NCI-H524 (cell line): ENCODE measurements at places on chromosomes 4 and X.

GRCh38 chr4:84565951-84566350 is 17.0 kb upstream of the CDS1 start:
- DNase-seq = no peak

GRCh38 chr4:8779490-8779932 is 92.1 kb downstream of the HMX1 start:
- no peak for DNase-seq

- DNase-seq = no peak
These were observed 249.4 kb upstream of the HTR2C start for GRCh38 chrX:114334473-114334982.

DNA sequence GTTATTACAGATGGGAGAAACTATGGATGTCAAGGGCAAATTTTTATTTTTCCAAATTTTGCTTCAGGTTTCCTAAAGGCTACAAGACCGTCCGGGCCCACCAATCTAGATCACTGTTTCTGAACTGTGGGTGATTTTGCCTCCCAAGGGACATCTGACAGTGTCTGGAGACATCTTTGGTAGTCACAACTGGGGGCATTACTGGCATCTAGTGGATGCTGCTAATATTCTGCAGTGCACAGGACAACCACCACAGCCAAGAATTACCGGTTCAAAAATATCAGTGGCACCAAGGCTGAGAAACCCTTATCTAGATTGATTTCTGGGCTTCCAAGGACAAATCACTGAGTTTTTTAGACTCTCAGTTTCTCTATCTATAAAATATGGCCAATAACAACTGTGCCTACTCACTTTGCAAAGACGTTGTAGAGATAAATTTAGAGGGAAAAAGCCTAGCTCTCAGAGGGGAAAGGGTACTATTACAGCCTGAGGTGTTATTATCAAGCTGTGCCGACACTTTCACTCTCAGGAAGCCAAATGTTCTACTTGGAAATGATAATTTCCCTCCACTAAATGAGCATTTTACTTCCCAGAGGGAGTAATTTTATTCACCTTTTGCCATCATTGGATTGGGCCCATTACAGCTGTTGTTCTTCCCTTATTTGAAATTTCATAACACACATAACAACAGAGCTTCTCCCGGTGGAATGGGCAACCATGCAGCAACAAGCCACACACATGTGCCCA is 442.1 kb downstream of the CENPC start:
- peak; percentile 37 for DNase-seq

DNA sequence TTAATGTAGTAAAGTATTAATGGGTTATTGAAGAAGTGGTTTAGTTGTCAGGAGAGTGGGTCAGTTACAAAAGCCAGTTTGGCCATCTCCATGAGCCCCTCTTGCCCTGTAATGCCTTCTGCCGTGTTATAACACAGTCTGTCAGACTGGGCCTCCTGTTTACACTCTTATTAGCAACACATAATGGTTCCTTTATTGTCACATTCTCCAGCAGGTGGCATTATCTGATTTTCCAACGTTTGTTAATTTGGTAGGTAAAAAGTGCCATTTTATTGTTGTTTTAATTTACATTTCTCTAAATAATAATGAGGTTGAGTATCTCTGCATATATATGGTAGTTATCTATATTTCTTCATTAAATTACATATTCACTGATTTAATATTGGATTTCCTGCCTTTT is 560.8 kb downstream of the FGF13 start:
- DNase-seq = no peak

- DNase-seq = no peak
These were observed 17.1 kb upstream of the MAGEA1 start for GRCh38 chrX:153161952-153162351.

DNA sequence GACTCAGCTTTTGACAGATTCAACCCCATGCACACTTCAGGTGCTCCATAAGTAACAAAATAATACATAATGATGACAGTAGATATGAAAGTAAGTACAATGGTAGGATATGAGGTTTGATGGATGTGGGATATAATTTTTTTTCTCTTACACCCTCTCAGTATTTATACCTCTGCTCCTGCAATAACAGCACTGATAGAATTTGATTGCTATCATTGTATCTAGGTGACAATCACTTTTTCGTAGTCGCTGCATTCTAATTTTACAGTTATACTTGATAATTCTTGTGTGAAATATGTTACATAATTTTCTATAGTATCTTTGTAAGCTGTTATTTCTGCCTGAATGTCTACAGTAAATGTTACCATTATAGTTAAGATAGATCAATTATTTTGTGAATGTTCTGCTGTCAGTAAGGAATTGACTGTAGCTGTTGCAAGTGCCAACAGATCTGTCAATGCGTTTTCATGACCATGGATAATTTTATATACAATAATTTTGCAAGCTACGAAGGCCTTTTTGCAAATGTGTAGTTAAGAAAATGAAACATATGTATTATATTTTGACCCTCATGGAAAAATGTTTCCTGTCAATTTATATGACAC is 128.9 kb downstream of the BANK1 start:
- DNase-seq = no peak

DNA sequence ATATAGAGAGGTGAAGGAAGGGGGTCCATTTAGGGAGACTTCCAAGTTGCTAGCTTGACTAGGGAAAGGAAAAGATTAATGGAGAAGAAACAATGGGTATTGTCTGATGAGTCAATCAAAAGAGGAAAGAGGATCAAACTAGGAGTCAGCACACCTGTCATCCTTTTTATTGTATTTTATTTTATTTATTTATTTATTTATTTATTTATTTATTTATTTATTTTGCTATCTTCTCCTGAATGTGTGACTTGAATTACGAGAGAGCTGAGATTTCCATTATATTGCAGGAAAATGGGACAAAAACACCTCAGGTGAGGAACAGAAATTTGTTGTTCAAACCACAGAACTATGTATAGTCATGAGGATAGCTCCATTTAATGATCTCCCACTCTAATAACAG is 58.9 kb downstream of the NUDT11 start:
- DNase-seq = no peak

DNA sequence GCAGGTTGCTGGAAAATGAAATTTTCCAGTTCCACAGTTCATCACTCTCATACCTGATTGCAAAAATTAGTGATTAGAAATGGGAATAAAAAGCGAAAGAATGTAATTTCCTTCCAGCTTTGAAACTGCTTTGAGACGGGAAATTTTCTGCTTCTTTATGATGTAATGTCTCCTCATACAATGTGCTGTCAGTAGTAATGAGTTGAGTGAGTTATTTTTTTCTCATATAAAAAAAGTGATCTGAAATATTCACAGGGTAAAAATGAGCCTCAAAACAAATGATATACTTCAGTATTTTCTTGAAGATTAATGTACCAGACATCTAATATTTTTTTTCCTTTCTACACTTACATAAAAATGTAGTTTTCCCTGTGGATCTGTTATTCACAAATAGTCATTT is 179.1 kb upstream of the FAT4 start:
- no peak for DNase-seq

DNA sequence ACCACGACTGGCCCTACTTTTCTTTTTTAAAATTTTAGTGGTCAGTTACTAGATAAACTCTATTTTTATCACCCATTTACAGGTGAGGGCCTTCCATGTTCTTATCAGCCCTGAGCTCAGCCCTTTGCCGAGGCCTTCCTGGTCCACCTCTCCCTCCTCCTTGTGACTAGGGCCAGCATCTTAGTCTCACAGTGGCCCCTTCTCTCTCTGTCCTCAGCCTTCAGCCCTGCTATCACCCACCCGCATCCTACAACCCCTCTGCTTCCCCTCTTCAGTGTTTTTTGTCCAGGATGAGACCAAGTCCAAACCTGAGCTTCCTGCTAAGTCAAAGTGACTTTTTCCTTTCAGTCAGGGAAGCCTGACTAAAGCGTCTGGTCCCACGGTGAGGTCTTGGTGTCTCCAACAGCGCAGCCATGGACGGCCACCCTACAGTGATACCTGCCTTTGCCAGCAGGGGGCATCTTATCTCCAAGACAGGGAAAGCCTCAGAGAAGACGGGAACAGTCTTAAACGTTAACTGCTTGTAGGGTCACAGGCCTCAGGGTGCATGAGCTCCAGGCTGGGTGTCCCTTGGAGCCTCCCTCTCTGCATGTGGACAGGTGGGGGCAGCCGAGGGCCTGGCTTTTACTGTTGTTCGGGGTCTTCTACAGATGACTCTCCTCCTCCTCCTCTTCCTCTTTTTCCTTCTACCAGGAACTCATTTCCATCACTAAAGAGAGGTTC is 11.7 kb upstream of the GAGE10 start:
- DNase-seq = peak; percentile 23

DNA sequence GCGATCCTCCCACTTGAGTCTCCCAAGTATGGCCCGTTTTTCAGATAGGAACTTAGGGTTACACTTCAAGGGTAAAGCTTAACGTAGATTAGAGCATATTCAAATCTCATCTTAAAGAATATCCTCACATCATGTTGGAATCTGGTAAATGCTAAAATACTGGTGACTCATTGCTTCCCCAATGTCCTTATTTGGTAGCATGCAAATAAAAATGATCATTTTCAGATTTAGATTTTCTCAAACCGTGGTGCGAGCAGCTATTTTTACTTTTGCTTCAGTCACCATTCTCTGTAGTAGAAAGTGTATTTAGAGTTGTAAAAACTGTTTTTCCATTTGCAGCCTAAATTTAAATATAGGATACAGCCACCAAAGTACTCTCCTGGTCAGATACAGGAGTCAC is 101.5 kb upstream of the MAML3 start:
- no peak for DNase-seq

- DNase-seq = no peak
These were observed 871 bp upstream of the HPGD start for GRCh38 chr4:174523025-174523693.

GRCh38 chr4:37393321-37393720 is 148.8 kb downstream of the NWD2 start:
- DNase-seq = no peak

DNA sequence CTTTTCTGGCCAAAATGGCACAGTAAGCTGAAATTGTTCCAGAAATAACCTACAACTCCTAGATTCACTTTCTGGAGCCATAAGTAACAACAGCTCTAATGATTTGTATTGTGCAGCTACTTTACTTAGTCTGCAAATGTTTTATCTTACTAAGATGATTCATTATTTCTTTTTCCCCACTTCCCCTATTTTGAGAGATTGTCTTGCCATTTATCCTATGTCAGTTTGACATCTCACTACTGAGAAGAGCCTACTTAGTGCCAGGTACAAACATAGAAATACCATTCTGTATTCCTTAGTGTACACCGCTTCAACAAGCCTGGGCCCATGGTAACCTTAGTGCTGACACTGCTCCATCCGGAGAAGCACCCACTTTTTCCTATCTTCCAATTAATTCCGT is 13.8 kb upstream of the STK26 start:
- no peak for DNase-seq

DNA sequence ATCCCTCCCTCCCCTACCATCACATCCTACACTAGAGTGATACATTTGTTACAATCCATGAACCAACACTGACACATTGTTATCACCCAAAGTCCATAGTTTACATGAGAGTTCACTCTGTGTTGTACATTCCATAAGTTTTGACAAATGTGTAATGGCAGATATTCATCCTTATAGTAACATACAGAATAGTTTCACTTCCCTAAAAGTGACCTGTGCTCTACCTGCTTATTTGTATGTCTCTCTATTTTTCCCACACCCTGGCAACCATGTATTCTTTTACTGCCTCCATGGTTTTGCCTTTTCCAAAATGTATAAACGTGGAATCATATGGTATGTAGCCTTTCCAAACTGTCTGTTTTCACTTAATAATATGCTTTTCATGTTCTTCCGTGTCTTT is 42.2 kb upstream of the HPGD start:
- DNase-seq = no peak

- DNase-seq = no peak
These were observed 50.6 kb upstream of the EDA start for GRCh38 chrX:69565247-69565815.

DNA sequence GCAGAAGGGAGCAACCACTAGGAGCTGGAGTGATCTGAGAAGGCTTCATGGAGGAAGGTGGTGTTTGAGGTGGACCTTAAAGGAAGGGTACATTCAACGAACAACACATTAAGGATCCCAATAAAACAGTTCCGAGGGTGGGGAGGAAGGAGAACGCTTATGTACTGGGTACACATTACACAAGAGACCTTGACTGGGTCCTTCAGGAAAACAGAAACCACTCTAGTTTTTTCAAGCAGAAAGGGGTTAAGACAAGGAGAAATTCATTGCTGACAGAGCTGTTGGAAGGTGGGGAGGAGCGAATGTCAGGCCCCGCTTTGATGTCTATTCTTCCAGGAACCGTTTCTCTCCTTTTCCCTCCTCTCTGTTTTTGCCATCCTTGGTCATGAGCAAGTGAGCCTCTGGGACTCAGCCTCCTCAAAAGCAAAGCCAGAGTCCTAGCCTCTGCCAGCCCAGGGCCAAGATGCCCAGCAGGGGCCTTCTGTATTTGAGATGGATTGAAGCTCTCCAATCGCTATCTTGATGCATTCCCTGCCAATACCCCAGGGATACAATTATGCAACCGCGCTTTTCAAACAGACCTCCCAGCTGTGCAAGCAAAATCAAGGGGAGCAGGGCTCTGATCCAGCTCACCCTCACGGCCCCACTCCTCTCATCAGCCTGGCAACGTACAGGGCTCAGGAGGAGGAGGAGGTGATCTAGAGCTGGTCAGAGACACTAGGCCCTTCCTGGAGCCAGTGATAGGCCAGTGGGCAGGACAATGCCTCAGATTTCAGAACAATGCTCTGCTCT is 48.4 kb downstream of the ZBTB49 start:
- DNase-seq = no peak

- DNase-seq = no peak
These were observed 22.2 kb downstream of the SCOC start for GRCh38 chr4:140395668-140396067.

DNA sequence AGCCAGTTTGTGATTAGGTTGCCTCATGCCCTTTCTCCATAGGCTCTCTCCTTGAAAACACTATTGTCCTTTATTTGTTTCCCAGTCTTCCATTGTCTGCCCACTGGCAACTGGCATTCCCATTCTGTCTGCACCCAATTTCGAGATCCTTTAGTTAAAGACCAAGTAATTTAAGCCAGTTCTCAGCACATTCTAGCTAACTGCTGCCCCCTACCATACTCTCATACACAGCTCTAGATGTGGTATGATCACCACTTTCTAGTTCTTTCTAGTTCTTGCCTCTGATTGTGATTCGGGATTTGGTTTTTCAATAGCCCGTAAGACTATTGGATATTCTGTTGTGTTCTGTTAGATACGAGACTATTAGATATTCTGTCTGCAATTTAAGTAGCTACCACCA is 135.8 kb upstream of the TRPC5 start:
- DNase-seq = no peak

- no peak for DNase-seq
These were observed 179.5 kb upstream of the FTHL17 start for GRCh38 chrX:31251336-31251735.

- DNase-seq = no peak
These were observed 400.9 kb upstream of the FGF13 start for GRCh38 chrX:139112432-139112831.

GRCh38 chr4:142725886-142726285 is 120.2 kb downstream of the INPP4B start:
- DNase-seq = no peak

DNA sequence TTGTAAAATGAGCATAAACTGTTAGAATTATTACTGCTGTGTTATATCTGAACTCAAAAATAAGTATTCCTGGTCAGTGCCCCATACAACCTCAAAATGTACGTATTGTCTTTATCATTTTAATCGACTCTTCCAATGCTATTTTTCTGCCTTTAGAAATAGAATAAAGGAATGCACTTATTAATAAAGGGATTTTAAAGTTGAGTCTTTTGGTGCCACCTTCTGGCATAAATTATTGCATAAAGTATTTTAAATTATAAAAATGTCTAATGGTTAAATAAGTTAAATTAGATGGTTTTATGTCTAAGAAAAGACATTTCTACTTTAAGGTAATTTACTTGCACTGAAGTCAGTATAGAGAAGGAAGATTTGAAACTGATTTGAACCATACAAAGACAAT is 424.0 kb upstream of the NDST4 start:
- no peak for DNase-seq
